CD4-positive, alpha-beta memory T cell (primary cell): ENCODE measurements at places on chromosomes 6 and 20. TPM values are rescaled to one million over a fixed set of nuclear protein-coding genes. Genes with fewer than 3 reads are reported as not detected.

The MCCD1 gene
- not detected for total RNA-seq

The HLA-DQB1 gene
- total RNA-seq, result 6.3 TPM

DNA sequence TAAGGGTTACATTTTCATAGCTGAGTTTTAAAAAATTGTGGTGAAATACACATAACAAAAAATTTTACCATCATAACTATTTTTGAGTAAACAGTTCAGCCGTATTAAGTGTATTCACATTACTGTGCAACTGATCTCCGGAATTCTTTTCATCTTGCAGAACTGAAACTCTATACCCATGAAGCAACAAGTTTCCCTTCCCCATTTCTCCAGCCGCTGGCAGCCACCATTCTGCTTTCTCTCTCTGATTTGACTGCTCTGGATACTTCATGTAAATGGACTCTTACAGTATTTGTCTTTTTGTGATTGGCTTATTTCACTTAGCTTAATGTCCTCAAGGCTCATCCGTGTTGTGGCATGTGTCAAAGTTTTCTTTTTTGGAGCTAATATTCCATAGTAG is 341.6 kb downstream of the QKI start:
- H3K27ac ChIP-seq, result no peak overlapping the region
- no peak for DNase-seq
- no peak overlapping the region for H3K4me3 ChIP-seq
- no peaks in the 10 kb centered on the region for H3K36me3 ChIP-seq

GRCh38 chr6:70821751-70822150 is 135.1 kb downstream of the B3GAT2 start:
- no peak for DNase-seq
- H3K4me3 ChIP-seq, result no peak overlapping the region
- H3K27ac ChIP-seq, result no peak overlapping the region
- H3K27me3 ChIP-seq, result no peaks in the 10 kb centered on the region
- H3K36me3 ChIP-seq, result no peaks in the 10 kb centered on the region
- H3K4me1 ChIP-seq, result no peaks in the 10 kb centered on the region

GRCh38 chr20:58558486-58559367 is 43.5 kb upstream of the APCDD1L start:
- no peak overlapping the region for H3K27ac ChIP-seq
- H3K36me3 ChIP-seq, result no peaks in the 10 kb centered on the region
- H3K27me3 ChIP-seq, result no peaks in the 10 kb centered on the region
- no peak for DNase-seq
- H3K4me3 ChIP-seq, result no peak overlapping the region

DNA sequence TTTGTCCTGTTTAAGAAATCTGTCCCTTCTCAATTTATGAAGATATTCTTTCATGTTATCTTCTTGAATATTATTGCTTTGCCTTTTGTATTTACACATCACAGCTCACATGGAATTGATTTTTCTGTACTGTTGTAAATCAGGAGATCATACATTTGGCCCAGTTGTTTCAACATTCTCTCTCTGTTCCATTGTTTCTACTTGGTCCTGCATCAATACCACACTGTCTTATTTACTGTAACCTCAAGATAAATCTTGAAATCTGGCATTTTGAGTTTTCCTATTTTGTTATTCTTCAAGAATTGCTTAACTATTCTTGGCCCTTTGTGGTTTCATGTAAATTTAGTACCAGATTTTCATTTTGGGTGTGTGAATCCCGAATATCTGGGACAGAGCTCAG is 121.7 kb upstream of the CCN2 start:
- H3K36me3 ChIP-seq, result no peaks in the 10 kb centered on the region
- no peaks in the 10 kb centered on the region for H3K27me3 ChIP-seq
- H3K4me3 ChIP-seq, result no peak overlapping the region
- DNase-seq, result no peak
- no peak overlapping the region for H3K27ac ChIP-seq
- no peaks in the 10 kb centered on the region for H3K4me1 ChIP-seq

DNA sequence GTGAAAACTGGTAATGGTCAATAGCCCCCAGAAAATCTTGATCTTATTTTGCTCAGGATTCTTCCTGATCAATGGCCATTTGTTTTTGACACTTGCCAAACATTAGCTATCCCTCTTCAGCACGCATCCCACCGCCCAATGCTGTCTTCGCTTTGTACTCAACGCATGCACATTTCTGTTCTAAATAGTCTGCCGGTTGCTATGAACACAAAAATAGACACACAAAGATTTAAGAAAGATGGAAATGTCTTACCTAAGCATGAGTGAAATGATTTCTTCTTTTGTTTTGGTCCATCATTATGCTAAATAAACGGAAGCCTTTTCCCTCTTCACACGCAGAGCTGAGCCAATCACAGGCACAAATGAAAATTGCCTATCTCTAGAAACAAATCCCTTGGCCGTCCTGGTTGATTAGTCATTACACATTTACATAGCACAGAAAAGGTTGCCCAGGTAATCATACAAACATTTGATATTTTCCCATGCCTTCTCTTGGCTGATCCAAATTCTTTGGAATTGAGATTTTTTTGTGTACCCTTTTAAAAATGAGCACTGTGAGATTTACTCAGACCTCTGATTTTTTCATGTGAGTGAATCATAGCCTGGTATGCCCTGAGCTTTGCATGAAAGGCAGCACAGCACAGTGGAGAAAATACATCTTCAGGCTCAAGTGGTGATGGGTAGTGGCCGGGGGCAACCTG is 70.5 kb upstream of the FAM184A start:
- peaks cover 12% of the 10 kb centered on the region for H3K4me1 ChIP-seq
- no peak overlapping the region for H3K4me3 ChIP-seq
- no peak for DNase-seq
- no peak overlapping the region for H3K27ac ChIP-seq

DNA sequence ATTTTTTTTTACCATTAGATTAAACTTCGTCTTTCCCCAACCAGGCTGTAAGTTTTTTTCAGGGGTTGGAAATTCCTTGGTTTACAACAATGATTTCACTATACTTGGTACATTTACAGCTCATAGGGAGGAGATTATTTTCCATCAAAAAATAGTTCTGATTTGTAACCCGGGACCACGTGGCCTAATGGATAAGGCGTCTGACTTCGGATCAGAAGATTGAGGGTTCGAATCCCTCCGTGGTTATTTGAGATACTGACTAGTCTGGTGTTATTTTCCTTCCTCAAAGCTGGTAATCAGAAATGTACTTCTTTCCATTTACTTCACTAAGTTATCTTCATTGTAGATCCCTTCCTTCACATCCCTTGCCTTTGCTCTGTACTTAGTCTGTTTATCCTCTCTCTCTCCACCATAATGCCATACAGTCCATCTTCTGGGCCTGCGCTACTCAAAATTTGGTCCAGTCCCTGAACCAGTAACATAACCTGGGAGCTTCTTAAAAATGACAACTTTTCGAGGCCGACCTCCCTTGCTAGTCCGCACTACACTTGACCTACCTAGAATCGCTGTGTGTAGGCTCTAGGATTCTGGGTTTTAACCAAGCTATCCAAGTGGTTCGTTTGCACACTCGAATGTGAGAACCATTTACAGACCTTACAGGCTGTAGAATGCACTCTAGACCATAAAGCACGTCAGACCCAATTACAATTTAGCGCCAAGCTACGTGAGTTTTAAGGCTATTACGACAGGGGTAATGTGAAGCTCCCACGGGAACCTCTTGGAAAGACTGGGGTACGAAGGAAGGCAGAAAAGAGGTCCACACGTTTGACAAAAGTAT is 42.1 kb upstream of the BTN3A2 start:
- no peaks in the 10 kb centered on the region for H3K36me3 ChIP-seq
- DNase-seq, result peak; percentile 75
- no peaks in the 10 kb centered on the region for H3K27me3 ChIP-seq
- no peak overlapping the region for H3K4me3 ChIP-seq
- peaks cover 12% of the 10 kb centered on the region for H3K4me1 ChIP-seq
- H3K27ac ChIP-seq, result no peak overlapping the region

DNA sequence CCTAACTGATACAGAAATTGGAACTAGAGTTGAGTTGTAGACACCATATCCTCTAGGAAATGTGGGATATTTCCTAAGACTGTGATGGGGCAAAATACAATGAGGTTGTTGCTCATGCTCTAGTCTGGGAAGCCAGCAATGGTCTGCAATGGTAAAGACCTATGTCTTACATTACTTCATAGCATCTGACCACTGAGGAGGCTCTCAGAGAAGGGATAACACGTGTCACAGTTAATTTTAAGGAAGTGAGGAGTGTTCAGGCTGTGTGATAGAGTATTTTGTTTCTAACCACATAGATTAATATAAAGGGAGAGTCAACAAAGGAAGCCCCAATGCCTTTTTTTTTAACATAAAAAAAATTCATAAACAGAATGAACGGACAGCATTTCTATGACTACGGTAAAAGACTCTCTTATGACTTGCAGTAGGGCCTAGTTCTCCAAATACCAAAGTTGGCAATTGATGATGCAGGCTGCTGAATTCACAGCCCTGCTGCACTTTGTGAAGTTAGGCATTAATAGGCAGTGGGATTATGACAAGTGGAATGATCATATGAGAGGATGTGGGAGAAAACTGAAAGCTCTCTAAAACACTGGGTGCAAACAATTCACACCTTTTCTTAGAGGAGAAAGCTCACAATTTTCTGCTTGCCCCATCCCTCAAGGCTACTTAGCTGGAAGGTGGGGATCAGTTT is 13.7 kb downstream of the KCNS1 start:
- peaks cover 8% of the 10 kb centered on the region for H3K36me3 ChIP-seq
- H3K27me3 ChIP-seq, result no peaks in the 10 kb centered on the region
- DNase-seq, result no peak
- no peak overlapping the region for H3K27ac ChIP-seq

DNA sequence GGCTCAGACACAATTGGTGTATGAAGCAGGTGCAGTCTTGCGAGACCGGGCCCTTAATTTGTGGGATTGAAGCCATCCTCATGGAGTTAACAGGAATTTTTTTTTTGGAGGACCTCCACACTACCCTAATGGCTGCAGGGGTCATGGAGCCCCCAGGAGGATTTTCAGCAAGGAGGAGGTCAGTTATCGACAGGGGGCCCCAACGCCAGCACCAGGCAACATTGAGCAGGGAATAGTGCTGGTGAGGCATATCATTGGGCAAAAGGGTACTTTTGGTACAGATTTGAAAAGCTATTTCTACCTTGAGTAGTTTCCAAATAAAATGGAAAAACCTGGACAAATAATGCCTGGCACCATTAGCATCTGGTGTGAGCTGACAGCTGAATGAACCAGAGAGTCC is 6.7 kb downstream of the FAM50B start:
- H3K36me3 ChIP-seq, result no peaks in the 10 kb centered on the region
- H3K27ac ChIP-seq, result no peak overlapping the region
- no peaks in the 10 kb centered on the region for H3K27me3 ChIP-seq
- DNase-seq, result no peak

DNA sequence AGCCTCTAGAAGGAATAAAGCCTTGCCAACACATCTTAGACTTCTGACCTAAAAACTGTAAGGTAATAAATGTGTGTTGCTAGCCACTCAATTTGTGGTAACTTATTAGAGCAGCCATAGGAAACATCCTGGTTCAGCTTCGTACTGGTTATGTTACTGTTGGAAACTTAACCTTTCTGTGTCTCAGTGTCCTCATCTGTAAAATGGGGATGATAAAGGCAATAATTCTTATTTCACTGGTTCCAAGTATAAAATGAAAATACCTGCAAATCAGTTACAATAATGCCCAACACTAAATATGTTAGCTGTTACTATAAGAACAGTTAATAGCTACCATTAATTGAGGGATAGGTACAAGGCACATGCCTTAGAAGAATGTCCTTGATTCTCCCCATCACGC is 14.3 kb upstream of the RBPJL start:
- no peak for DNase-seq
- H3K4me1 ChIP-seq, result peaks cover 11% of the 10 kb centered on the region
- H3K4me3 ChIP-seq, result no peak overlapping the region
- H3K36me3 ChIP-seq, result no peaks in the 10 kb centered on the region
- H3K27ac ChIP-seq, result no peak overlapping the region

DNA sequence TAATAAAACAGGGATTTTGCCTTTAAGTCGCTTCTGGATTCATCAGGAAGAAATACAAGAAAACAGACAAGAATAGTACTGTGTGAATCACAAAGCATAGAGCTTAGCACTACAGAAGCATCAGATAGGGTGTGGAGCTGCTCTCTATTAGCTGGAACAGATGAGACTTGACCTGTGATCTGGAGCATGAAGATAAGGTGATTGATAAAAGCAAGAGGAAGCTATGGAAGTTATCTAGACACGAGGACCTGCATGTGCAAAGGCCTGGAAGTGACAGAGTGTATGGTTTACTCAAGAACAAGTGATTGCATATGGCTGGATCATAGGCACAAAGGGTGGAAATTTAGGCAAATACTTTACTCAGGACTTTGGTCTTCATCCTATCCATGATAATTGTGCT is 112.9 kb upstream of the MLIP start:
- no peaks in the 10 kb centered on the region for H3K4me1 ChIP-seq
- no peak overlapping the region for H3K27ac ChIP-seq
- H3K36me3 ChIP-seq, result no peaks in the 10 kb centered on the region
- H3K27me3 ChIP-seq, result no peaks in the 10 kb centered on the region

- no peak overlapping the region for H3K4me3 ChIP-seq
- H3K4me1 ChIP-seq, result peaks cover 19% of the 10 kb centered on the region
- no peak for DNase-seq
- no peak overlapping the region for H3K27ac ChIP-seq
- H3K27me3 ChIP-seq, result no peaks in the 10 kb centered on the region
Observed at GRCh38 chr6:110810896-110811586, 4.2 kb downstream of the CDK19 start.

- H3K4me1 ChIP-seq, result peaks cover 32% of the 10 kb centered on the region
- peak; percentile 96 for DNase-seq
- peaks cover under 1% of the 10 kb centered on the region for H3K36me3 ChIP-seq
- H3K27me3 ChIP-seq, result no peaks in the 10 kb centered on the region
- peak within 1 kb of the TSS; percentile 74 for H3K4me3 ChIP-seq
- peak within 1 kb of the TSS; percentile 100 for H3K27ac ChIP-seq
Observed at GRCh38 chr6:149545754-149546471, at the start of gene PPIL4. PPIL4 (minus strand) TSS chr6:149546043; CDS start chr6:149546005, 38 bp downstream.

DNA sequence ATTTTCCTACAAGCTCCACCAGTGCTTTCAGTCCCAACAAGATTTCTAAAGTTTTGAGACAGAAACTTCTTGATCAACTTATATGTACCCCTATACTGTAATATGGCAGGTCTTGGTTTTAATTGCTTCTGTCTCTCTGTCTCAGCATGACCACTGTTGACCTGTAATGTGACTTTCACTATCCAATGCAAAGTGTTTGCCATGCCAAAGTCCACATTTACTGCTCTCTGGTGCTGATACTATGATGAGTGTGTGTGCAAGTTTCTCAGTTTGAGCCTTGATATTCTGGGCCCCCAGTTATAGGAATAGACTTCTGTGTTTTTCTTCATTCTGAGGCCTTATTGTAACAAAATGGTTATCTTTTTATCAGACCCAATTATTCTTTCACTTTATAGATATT is 45.8 kb downstream of the OR2J2 start:
- no peaks in the 10 kb centered on the region for H3K36me3 ChIP-seq
- no peak for DNase-seq
- no peaks in the 10 kb centered on the region for H3K27me3 ChIP-seq
- no peak overlapping the region for H3K4me3 ChIP-seq

DNA sequence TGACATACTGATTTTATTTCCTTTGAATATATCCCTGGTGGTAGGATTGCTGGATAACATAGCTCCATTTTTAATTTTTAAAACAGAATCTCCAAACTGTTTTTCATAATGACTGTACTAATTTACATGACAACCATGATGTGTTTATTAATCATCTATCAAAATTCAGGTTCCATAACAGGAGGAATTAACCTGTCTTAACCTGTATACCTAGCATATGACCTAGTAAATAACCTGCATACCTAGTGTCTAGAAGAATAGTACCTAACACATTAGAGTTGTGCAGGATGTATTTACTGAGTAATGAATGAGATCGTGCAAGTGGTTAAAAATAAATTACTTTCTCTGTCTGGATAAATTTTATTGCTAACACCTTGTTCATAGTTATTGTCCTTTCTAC is 45.8 kb upstream of the ARHGAP18 start:
- H3K27ac ChIP-seq, result no peak overlapping the region
- H3K4me1 ChIP-seq, result peaks cover 14% of the 10 kb centered on the region
- DNase-seq, result no peak
- no peak overlapping the region for H3K4me3 ChIP-seq
- no peaks in the 10 kb centered on the region for H3K36me3 ChIP-seq
